ENCODE measurements at places on chromosomes 6 and 20. TPM values are rescaled to one million over a fixed set of nuclear protein-coding genes. Genes with fewer than 3 reads are reported as not detected.
A peak's percentile ranks its signal among the peaks of the same experiment; 100 is the strongest.

DNA sequence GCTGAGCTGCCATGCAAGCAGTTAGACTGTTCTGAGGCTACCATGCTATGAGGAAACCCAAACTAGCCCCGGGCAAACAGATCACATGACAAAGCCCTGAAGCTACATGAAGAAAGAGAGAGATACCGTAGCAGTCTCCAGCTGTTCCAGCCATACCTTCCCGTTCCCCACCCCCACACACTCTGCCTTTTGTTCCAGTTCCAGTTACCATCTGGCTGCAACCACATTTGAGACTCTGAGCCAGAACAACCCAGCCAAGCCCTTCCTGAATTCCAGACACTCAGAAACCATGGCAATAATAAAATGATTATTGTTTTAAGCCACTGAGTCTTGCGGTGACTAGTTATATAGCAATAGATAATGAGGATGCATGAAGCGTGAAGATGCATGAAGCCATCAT lies 28.3 kb downstream of the RIN2 start:
- DNase-seq = no peak

DNA sequence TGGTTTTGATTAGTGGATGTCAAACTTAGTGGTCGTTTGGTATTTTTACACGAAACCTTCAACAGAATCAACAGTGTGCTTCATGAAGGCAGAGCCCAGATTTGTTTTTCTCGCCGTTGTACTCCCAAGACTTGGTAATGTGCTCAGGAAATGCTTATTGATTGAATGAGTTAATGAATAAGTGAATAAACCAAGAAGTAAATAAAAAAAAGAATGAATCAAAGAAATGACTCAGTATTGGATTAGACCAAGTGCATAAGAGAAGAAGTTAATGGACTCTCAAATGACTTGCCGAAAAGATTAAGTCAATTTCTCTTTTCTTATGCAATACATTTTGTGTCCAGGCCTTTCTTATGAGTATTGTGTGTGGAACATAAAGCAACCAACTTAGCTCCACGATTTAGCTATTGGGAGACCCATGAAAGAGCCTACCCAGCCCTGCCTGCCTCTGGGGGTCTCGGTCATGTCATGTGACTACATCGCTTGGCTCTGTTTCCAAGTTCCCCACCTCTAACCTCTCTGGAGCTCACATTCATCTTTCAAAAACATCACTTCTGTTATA lies 10.6 kb upstream of the FUCA2 start:
- no peak for DNase-seq

DNA sequence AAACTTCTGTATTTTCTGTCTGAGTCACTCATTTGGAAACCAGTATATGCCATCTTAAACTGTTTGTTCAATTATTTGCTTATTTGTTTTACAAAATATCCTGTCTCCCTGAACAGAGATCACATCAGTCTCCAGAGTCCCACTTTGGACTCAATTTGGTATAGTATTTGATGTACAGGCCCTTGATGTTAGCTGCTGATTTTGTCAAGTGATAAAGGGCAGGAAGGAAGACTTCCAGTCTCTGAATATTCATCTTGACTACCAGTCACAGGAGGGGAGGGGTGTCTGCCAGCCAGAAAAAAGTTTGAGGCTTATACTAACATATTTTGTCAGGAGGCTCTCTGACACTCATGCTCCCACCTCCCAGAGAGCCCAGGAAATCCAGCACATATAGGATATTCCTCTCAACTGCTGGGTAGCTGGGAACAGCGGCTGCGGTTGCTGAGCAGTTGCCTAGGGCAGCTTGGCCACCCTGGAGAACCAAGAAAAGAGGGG lies 376.8 kb upstream of the RUNX2 start:
- DNase-seq = no peak

DNA sequence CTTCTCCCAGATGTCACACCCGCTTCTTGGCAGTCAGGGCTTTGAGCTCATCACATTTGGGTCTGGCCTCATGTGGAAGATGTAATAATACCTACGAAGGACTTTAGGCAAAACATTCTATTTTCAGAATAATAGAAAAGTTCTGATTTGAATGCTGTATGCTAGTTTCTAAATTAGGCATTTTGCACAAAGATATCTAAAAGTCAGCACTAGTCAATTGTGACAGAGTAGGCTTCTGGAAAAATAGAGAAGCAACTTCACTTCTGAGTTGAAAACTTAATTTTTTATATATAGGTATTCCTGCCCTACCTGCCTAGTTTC lies 38.3 kb upstream of the CD2AP start:
- DNase-seq = no peak

GRCh38 chr6:7108964-7109836 lies 1.4 kb downstream of the RREB1 start:
- peak; percentile 75 for DNase-seq

DNA sequence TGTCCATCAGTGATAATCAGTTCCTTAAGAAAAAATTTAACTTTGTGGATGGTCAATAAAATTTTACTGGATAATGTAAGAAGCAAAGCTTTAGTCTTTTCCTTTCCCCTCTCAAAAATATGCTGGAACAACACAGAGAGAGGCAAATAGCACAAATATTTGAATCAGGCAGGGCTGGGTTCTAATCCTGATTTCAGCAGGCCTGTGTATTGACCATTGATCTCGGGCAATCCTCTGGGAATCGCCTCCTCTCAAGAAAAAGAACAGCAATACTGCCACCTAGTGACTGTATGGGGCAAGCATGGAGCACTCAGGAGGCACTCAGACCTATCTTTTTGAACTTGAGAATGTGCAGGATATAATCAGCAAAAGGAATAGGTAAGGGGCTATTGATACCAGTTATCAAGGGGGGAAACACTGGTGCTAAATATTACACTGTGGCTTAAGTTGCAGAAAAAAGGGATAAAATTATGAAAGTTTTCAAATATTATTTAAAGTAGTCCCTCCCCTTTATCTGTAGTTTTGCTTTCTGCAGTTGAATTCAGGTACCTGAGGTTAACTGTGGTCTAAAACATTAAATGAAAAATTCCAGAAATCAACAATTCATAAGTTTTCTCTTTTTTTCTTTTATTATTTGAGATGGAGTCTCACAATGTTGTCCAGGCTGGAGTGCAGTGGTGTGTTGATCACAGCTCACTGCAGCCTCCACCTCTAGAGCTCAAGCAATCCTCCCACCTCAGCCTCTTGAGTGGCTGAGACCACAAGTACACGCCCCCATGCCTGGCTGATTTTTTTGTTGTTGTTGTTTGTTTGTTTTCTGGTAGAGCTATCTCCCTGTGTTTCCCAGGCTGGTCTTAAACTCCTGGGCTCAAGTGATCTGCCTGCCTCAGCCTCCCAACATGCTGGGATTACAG lies 91.8 kb upstream of the NHSL1 start:
- peak; percentile 62 for DNase-seq

DNA sequence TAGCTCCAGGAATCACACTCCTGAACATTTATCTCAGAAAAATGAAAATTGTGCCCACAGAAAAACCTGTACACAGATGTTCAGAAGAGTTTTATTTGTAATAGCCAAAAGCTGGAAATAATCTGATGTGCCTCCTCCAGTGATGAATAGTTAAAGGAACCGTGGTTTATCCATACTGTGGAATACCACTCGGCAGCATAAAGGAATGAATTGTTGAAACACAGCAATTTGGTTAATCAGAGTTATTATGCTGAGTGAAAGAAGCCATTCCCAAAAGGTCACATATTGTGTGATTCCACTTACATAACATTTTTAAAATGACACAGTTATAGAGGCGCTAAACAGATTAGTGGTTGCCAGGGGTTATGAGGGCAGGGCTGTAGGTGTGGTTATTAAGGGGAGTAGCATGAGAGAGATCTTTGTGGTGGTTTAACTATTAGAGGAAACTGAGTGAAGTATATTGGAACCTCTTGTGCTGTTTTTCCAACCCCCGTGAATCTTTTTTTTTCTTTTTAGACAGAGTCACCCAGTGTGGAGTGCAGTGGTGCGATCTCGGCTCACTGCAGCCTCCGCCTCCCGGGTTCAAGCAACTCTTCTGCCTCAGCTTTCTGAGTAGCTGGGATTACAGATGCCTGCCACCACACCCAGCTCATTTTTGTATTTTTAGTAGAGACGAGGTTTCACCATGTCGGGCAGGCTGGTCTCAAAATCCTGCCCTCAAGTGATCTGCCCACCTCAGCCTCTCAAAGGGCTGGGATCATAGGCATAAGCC lies 26.2 kb downstream of the PSMF1 start:
- DNase-seq = no peak

GRCh38 chr6:25882051-25882496 lies 8.0 kb upstream of the SLC17A3 start:
- DNase-seq = peak; percentile 86

DNA sequence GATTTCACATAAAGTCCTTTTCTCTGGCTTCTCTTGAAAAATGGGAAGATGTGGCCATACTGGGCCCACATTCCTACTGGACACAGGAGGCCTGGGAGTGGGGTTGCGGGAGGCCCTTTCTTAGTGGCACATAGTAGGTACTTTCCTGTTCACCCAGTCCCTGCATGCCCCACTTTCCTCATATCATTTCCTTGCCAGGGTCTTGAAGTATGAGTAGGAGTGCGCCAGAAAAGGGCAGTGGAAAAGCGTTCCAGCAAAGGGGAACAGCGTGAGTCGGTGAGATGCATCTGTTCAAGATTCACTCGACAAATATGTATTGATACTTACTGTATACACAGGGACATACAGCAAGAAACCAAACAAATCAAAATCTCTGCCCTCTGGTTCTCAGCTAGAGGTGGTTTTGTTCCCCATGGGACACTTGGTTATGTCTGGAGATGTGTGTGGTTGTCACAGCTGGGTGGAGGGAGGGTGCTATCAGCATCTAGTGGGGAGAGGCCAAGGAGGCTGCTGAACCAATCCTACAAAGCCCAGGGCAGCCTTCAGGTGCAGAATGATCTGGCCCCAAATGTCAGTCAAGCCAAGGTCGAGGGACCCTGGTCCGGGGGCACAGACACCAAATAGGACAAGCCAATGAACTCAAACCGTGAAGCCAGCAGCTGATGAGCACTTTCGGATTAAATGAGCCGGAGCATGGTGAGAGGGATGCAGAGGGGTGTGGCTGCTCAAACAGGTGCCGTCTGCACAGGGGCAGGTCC lies 151.4 kb downstream of the CEBPB start:
- no peak for DNase-seq

- DNase-seq = no peak
Observed at GRCh38 chr20:63475209-63475608, 2.8 kb upstream of the KCNQ2 start.

FOXF2 gene
- not detected for total RNA-seq

RSPO3 gene
- total RNA-seq = 1.6 TPM

GSTA1 gene
- total RNA-seq = 811 TPM

TRDN gene
- total RNA-seq = not detected

EEF1A2 gene
- 0.73 TPM for total RNA-seq

BCAS4 gene
- 0.83 TPM for total RNA-seq

JPH2 gene
- 0.13 TPM for total RNA-seq
